ENCODE measurements at places on chromosomes 2 and 18.

- no peak for DNase-seq
These were observed 4.6 kb downstream of the MIB1 start for GRCh38 chr18:21745231-21745630.

- DNase-seq: no peak
These were observed 171.2 kb downstream of the ACOXL start for GRCh38 chr2:110903548-110903947.

DNA sequence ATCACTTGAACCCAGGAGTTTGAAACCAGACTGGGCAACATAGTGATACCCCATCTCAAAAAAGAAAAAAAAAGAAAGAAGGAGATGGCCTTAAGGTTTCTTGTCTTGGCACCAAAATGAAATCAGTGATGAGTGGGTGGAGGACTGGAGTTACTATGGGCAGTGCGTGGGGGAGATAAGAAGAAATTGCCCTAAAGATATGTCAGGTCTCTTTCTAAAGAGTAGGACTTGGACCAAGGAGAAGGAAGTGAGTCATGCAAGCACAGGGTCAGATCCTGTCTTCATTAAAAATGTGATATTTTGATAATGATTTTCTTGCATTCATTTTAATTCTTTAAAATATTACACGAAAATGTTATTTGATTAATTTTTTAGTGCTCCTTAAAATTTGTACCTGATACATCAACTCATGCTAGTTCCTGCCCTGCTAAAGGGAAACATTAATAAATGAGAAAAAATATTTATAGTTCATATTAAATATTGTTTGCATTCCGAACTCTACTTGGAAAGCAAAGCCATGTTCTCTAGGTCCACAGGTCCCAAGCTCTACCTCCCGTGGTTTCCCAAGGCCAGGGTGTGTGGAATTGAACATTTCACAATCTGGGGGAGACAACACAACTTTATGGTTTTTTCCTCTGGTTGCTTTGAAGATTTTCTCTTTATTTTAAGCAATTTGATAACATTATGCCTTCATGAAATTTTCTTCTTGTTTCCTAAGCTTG lies 62.6 kb upstream of the CTLA4 start:
- no peak for DNase-seq

DNA sequence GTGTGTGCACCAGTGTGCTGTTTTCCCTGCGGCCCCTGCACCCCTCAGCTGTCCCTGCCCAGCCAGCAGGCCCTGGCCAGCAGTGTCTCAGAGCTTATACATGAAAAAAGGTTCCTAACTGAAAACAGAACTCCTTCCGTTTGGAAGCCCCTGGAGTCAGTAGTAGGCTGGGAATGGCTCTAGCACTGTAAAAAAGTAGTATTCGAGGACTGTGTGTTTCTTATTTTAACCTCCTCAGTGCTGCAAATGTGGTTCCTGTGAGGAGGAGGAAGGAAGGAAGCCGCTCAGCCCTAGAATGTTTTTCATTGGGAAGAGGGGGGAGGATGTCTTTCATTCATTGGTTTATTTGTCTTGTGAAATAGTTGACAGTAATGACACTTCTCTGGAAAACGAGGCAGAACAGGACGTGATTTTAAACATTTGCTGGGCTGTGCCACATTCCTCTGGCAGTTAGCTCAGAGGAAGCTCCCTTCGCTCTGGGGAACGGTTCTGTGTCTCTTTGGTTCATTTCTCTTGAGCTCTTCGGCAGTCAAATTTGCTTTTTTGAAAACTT lies 103.5 kb downstream of the SPTBN1 start:
- DNase-seq: no peak

- DNase-seq: no peak
These were observed 626.2 kb upstream of the CDH7 start for GRCh38 chr18:65124633-65125032.

DNA sequence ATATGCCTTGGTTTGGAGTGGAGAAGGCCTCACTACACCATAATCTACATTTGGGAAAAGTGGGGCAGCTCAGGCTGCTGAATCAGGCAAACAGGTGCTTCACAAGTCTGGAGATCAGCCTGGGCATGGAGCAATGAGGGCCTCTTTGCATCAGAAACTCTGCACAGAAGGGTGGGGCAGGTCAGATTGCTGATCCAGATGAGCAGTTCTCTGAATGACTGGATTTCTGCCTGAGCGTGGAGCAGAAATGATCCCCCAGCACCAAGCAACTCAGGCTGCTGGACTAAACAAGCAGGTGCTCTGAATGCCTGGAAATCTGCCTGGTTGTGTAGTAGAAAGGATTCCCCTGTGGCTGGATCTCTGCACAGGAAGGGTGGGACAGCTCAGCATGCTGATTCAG lies 605.3 kb upstream of the ZNF804A start:
- no peak for DNase-seq
